Uterine smooth muscle cell (primary cell): ENCODE measurements at places on chromosomes 6 and 20. TPM values are rescaled to one million over a fixed set of nuclear protein-coding genes. Genes with fewer than 3 reads are reported as not detected.

IRAK1BP1 gene
- 3.7 and 5.4 TPM in 2 replicates for total RNA-seq

COL21A1 gene
- total RNA-seq: 6.2 and 6.9 TPM in 2 replicates

IFNGR1 gene
- 39.7 and 50.0 TPM in 2 replicates for total RNA-seq

PSMF1 gene
- 21.2 and 27.7 TPM in 2 replicates for total RNA-seq
